Epithelial cell of proximal tubule (primary cell): ENCODE measurements at places on chromosomes 5 and 9. TPM values are rescaled to one million over a fixed set of nuclear protein-coding genes. Genes with fewer than 3 reads are reported as not detected.

DNA sequence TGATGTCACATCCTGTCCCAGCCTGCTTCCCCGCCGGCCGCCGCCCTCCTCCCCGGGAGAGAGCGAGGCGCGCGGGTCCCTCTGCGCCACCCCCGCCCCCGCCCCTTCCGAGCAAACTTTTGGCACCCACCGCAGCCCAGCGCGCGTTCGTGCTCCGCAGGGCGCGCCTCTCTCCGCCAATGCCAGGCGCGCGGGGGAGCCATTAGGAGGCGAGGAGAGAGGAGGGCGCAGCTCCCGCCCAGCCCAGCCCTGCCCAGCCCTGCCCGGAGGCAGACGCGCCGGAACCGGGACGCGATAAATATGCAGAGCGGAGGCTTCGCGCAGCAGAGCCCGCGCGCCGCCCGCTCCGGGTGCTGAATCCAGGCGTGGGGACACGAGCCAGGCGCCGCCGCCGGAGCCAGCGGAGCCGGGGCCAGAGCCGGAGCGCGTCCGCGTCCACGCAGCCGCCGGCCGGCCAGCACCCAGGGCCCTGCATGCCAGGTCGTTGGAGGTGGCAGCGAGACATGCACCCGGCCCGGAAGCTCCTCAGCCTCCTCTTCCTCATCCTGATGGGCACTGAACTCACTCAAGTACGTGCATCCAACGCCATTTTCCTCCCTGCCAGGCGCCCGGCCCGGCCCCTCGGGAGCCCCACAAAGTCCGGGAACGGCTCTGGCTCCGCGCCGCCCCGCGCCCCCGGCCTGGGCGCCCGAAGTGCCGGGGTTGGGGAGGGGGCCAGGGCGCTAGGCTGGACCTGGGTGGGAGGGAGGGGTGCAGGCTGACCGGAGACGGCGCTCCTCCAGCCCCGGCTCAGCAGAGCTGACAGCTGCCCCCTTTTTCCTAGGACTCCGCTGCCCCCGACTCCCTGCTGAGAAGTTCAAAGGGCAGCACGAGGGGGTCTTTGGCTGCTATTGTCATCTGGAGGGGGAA lies 12.0 kb upstream of the OLFM1 start:
- no peak for DNase-seq

DNA sequence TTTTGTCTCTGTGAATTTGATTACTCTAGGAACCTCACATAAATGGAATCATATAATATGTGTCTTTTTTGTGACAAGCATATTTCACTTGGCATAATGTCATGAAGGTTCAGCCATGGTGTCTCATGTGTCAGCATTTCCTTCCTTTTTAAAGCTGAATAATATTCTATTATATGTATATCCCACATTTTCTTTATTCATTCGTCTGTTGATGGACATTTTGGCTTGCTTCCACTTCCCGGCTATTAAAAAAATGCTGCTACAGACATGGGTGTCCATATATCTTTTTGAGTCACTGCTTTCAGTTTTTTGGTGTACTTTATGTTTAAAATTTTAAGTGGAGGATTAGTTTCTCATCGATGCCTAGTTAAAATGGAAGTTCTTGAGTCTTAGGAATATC lies 59.8 kb upstream of the C5orf63 start:
- DNase-seq, result no peak

DNA sequence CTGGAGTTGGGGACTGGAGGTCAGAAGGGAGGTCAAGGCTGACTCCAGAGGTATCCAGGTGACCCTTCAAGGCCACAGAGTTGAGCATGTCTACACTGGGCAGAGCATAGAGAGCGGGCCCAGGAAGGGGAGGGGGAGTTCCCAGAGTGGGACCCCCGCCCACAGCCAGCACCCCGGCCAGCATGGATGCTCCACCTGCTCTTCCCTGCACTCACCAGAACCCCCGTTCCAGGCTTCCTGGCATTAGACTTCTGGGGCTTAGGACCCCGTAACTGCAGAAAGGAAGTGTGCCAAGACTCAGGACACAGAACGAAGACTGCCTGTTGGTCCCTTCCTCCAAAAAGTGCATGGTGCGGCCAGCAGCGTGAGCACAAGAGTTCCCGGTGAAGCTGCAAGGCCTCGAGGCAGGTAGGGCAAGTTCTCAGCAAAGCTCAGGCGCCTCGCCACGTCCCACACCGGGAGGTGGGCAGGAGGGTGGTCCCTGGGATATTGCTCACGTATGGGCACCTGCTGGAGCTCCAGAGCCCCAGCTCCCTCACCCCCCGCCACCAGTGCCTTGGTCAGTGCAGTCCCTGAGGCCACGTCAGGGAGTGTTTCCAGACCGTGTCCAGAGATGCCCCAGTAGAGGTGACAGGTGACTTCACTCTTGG lies 13.8 kb downstream of the ABO start:
- DNase-seq, result no peak

- no peak for DNase-seq
Observed at GRCh38 chr5:32949286-32949970, 238.3 kb downstream of the NPR3 start.

GRCh38 chr5:153658149-153658548 lies 167.7 kb downstream of the GRIA1 start:
- no peak for DNase-seq

DNA sequence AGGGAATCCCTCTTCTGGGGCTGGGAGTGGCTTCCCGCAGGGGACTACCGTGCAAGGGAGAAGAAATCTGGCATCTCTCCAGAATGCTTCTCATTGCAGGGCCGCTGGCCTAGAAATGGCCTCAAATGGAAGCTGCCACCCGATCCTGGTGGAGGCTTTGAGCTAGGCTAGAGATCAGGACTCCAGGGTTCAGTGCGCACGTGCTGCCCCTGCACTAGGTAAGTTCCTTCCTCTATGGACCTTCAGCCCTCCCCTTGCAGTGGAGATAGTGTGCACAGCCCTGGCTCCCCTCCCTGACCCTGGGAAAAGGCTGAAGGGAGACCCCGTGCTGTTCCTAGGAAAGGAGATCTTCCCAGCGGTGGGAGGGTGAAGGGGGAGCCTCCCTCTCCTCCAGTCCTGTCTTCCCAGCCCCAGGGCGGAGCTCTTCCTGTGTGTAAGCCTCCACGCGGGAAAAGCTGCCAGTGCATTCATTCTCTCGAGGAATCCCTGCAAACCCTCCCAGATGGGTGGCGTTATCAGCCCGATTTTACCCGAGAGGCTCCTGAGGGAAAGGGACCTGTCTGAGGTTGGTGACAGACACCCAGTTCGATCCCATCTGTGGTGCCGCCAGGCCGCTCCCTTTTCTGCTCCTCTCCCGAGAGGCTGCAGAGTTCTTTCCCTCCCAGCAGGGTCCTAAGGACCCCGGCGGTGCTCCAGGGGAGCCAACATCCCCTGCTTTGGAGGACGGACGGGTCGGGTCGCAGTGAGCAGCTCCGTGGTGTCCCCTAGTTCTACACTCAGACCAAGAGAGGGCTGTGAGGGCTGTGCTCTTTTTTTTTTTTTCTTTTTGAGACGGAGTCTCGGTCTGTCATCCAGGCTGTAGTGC lies 1.4 kb upstream of the CERCAM start:
- DNase-seq, result no peak

DNA sequence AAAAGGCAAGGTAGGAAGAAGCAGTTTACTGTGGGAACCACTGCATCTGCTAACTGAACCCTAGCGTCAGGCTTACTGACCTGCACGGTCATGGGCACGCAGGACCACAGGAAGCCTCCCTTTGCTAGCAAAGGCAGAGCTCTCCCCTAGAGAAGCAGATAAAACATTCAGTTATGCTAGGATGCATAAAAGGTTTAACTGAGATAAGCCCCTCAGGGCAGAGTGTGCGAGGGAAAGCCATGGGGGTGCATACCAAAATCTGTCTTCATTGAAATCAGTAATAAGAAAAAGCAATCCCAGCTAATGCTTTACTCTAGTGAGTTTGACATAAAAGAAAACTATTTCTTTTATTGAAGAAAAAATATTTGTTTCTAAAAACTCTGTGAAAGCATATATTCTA lies 2403.7 kb upstream of the C9orf72 start:
- no peak for DNase-seq

DNA sequence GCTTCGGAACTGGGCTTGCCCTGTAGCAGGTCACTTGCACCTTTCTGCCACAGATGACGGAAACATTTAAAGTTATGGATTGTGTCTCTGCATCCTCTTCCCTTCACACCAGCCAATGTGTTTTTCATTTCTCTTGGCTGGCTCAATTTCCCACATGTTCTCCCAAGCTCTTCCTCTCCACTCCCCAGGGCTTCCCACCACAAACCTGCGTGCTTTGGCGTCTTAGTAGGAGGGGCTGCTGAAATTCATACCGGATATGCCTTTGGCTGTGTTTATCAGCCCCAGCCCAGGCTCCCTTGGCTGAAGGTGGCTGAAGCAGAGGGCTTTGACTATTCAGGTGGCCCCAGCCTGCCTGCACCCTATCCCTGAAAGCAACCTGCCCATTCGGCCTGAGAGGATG lies 32.1 kb downstream of the ADRB2 start:
- no peak for DNase-seq

GRCh38 chr9:70080481-70081119 lies 37.0 kb downstream of the MAMDC2 start:
- no peak for DNase-seq

GRCh38 chr5:14486486-14486885 lies 95.1 kb upstream of the OTULINL start:
- DNase-seq, result no peak

GRCh38 chr5:162107591-162107990 lies 40.0 kb downstream of the GABRG2 start:
- DNase-seq, result no peak

SLC34A3 gene
- 0.07 TPM in 1 of 2 replicates, not detected in the other for total RNA-seq

POU5F2 gene
- 0.07 and 0.12 TPM in 2 replicates for total RNA-seq

IL9 gene
- not detected in 2 replicates for total RNA-seq

CCDC152 gene
- total RNA-seq, result 2.7 TPM in 2 replicates

IFNW1 gene
- total RNA-seq, result not detected in 2 replicates

TICAM2 gene
- 1.2 and 1.7 TPM in 2 replicates for total RNA-seq

ST8SIA4 gene
- total RNA-seq, result 0.12 and 0.72 TPM in 2 replicates
